IPS DF 6.9 (cell line): ENCODE measurements at places on chromosomes 11 and 22.

DNA sequence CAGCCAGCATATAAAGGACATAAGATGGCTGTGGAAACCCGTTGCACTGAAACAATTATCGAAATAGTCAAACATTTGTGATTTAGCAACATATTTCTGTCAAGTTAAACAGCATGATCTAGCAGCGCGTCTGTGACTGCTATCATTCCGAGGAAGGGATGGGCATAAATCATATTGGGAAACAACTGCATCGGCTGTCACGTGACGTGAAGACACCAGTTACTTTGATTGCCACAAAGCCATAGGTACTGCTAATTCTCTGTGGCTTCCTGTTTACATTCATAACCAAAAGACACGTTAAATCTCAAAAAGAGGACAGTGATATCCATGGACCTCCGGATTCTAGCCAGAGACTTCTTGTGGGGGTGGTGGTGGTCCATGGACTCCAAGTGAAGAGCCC, 87.8 kb downstream of the CACNA1I start:
- DNase-seq = no peak

- DNase-seq = no peak
Observed at GRCh38 chr11:97772705-97773104, 1248.0 kb upstream of the CNTN5 start.

DNA sequence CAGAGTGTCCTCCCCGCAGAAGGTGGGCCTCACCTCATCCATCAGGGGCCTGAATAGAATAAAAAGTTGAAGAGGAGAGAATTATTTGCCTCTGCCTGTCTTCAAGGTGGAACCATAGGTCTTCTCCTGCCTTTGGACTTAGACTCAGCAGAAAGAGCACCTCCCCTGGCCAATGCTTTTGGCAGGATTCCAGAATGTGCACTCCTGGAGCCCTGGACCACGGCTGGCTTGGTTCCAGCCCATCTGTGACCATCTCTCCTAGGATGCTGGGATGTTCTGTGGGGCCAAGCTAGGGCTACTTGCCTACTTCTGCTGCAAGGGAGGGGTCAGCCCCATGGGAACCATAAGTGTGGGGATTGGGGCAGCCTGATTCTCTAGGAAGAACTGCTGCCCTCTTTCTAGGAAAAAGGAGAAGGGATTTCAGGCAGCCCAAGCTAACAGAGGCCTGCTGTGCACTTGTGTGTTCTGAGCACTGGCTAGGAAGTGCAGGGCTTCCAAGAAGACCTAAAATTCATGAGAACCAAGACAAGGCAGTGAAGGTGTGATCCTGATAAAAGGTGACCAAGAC, 32.2 kb upstream of the SHANK2 start:
- no peak for DNase-seq

DNA sequence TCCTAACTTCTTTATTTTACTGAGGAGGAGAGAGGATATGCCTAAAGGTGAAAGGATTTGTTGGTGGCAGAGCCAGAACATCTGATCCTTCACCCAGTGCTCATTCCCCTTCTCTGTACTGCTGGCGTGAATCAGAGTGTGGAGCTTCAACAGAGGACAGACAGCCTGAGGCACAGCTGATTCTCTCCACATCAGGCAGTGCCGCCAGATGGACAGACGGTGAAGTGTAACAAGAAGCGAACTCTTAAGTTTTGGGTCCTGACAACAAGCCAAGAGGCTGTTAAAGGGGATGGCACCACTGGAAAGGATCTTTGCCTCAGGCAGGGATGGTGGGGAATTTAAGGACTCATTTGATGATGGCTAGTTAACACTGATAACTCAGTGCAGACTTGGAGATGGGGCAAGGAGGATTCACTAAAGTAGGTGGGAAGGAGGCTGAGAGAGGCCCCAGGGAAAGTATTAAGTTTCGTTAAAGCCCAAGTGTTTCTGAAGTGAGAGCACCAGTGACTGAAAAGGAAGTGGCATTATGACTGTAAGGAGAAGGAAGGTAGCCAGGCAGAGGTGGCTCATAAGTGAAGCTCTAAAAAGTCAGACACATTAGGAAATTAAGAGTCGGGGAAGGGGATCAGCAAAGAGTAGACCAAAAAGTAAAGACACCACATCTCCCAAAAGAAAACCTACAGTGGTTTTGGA, 81.3 kb downstream of the CLPB start:
- DNase-seq = no peak

GRCh38 chr11:777288-778255, at the start of gene GATD1:
Gene GATD1, minus strand, starts transcription at chr11:777487. Its CDS starts 25 bp downstream, at chr11:777462.
- DNase-seq = peak; percentile 71

- no peak for DNase-seq
Observed at GRCh38 chr22:44972363-44973083, 37.3 kb downstream of the PHF21B start.

- no peak for DNase-seq
Observed at GRCh38 chr11:28529046-28529445, 420.9 kb downstream of the METTL15 start.

- no peak for DNase-seq
Observed at GRCh38 chr11:84780689-84781293, 846.4 kb downstream of the DLG2 start.

DNA sequence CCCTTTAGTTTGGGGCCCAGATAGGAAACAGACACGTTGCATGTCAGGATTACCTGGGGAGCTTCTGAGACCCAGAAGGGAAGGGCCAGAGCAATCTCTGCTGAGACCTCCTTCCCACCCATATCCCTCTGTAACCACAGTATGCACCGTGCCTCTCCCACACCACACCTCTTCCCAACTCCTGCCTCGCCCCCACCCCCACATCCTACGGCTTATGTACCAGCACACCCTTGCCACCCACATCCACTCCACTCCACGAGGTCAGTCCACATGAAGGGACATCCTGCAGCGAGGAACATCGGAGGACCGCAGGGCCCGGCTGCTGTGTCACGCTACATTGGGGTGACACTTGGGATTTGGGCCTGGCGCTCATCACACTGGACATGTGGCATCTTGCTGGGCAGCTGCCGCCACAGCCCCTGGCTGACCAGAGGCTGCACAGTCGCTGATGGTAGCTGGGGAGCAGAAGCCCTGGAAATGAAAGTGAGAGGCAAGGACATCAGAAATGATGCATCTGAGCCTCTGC, 118.3 kb upstream of the LMO1 start:
- no peak for DNase-seq

- DNase-seq = no peak
Observed at GRCh38 chr11:68164437-68164836, 43.2 kb upstream of the CHKA start.

DNA sequence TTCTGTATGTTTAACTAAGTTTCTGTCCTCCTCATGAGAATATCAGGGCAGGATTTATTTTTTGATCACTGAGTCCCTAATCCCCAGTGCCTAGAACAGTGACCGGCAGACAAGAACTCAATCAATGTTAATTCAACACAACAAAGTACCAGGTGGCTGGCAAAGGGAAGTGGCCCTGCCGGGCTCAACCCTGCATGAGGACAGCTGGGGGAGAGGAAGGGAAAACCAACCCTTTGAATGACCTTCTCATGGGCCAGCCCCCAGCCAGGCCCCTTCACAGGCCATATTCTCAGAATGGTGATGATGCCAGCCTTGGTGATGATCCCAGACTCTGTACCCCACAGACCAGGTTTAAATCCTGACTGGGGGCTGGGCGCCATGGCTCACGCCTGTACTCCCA, 1.4 kb upstream of the MFNG start:
- DNase-seq = no peak

- no peak for DNase-seq
Observed at GRCh38 chr22:47198801-47199251, 436.4 kb downstream of the TBC1D22A start.

DNA sequence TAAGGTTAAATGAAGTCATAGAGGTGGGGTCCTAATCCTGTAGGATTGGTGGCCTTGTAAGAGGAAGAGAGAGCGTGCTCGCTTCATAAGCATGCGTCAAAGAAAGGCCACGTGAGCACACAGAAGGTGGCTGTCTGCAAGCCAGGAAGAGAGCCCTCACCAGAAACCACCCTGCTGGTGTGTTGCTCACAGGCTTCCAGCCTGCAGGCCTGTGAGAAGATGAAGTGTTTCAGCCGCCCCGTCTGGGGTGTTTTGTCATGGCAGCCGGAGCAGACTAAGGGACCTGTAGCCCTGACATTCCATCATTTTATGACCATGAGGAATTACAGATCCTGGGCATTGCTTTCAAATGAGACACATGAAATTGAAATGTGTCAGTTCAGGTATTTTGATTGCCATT, 32.4 kb downstream of the AP2A2 start:
- DNase-seq = no peak

DNA sequence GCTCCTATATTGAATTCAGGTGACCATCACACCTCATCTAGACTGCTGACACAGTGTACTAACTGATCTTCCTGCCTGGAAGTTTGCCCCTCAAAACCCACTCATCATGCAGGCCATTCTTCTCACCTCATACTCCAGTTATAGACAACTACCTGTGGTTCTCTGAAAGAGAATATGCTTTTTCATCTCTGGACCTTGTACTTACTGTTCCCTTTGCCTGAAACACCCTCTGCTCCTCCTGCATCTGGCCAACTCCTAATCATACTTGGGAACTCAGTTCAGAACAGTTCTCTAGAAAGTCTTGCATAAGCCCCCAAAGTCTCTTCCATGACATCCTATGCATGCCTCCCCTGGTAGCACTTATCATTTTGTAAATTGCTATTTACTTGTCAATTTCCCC, 28.2 kb upstream of the P4HA3 start:
- no peak for DNase-seq

DNA sequence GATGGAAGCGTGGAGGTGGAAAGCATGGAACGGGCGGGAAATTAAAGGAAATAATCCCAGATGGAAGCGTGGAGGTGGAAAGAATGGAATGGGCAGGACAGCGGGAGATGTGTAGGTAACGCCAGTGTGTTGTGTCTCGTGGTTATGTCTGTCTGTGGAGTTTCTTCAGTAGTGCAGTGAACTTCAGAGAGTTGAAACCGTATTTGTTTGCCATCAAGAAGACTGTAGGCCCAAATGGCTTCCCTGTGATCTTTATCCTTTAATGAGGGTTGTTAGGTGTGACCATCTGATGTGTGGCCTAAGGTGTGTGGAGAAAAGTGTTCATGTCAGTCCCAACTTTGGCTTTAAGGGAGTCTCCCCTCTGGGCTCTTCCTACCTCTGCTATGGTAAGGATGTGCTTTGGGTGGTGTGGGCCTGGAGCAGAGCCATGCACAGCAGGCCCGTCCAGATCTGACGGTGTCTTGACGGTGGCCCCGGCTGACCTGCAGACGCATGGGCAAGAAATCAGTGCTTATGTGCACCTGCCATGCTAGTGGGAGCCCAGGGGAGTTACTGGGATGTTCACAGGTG, 39.6 kb downstream of the AP2A2 start:
- no peak for DNase-seq

GRCh38 chr11:130435671-130436070, 7.3 kb upstream of the ADAMTS8 start:
- no peak for DNase-seq

DNA sequence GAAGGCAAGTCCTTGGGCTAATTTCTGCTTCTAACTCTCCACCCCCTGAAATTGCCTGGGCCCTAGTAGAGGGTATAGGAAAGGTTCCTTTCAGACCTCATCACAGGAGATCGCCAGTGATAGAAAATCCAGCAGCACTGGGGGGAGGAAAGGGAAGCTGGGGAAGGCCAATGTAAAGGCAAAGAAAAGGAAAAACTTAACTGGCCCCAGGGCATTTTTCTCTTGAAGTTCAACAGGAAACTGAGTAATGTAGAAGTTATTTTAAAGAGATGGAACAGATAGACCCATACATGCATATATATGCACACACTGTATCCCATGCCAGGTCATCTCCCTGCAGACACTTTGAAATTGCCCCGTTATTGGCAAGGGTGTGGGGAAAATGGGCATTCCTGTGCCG, 134.0 kb downstream of the TRIM44 start:
- DNase-seq = no peak

GRCh38 chr22:28222052-28222451, 303.0 kb upstream of the PITPNB start:
- DNase-seq = no peak

DNA sequence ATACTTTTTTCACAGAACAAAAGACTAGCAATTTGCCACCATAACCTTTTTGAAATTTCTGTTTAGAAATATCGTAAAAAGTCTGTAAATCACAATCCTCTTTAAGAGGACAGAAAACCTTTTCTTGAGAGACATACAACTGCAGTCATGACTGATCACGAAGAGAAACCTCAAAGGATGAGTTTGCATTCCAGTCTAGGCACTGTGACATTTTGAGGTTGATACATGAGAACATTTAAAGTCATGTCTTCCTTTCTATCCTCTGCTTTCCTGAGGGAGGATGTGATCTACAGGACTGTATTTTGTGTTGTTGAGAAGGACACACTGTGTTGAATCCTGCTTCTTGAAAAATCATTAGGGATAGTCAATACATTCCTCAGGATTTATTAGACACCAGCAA, 476.7 kb upstream of the CCDC179 start:
- DNase-seq = no peak

DNA sequence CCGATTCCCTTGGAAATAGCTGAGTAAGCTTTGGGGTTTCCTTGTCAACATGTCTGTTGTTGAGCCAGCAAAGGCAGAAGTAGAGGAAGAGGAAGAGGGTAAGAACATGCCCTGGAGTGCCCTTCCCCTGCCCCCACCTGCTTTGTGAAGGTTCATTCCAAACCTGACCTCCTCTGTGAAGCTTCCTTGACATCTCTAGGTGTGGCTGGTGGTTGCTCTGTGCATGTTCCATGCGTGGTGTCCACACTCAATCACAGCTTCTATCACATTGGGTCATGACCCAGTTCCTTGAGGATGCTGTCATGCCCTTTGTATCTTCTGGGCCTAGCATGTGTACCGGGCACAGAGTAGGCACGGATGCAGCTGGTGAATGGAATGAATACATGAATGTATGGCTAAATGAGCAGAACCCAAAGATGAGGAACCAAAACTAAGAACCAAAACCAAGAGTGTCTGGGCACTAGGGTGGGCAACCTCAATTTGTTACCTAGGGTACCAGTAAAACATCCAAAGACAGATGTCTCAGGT, 23.7 kb upstream of the FXYD6 start:
- DNase-seq = no peak

DNA sequence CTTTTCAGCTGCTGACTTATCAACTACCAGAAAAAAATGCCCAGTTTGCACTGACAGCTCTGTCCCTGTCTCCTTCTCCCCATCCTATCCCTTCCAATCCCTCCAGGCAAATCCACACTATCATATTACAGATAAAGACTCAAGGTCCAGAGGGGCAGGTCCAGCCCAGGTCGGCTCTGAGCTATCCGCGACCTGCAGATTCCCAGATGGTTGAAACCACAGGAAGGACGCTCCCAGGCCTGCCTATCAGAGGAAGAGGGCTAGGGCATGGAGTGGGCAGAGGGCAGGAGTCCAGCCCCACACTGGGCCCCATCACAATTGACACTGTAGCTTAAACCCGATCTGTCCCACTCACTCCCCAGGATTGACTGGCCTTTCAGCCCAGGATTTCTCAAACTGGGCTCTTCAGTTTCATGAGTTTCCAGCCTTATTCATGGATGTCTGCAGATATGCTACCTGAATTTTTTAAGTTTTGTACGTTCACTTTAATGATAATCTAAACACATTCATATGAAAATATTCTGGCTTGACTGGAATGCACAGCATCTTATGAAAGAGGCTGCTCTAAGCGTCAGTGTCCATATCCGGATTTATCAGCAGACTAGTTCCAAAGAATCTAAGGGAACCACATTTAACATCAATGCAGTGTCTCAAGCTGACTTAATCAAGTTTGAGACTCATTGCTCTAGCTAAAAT, 16.4 kb upstream of the FCHSD2 start:
- no peak for DNase-seq
